ENCODE measurements at places on chromosomes 5 and 9.

DNA sequence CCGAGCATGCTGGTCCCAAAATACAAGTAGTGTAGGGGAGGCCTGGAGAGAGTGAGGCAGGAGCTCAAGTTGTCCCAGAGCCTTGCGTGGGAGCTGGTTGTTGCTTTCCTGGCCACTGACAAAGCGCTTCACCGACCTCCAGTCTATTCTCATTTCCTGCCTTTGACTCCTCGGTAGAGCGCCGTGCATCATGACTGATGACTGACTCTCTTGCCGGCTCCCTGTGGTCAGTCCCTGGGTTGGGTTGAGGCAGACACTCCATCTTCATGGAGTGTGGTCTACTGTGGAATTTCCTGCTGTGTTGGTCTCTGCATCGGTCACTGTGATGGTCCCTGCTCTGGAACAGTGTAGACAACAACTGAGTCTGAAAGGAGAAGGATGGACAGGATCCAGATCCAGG is 175.1 kb upstream of the S1PR3 start:
- H3K36me3 ChIP-seq: no peaks in the 10 kb centered on the region
- DNase-seq: no peak
- no peak overlapping the region for H3K27ac ChIP-seq
- no peak overlapping the region for H3K4me3 ChIP-seq
- H3K4me1 ChIP-seq: no peaks in the 10 kb centered on the region

- H3K27me3 ChIP-seq: no peaks in the 10 kb centered on the region
- no peak overlapping the region for H3K27ac ChIP-seq
- DNase-seq: no peak
- no peak overlapping the region for H3K4me3 ChIP-seq
- H3K36me3 ChIP-seq: no peaks in the 10 kb centered on the region
These were observed 269.2 kb upstream of the ELAVL2 start for GRCh38 chr9:24095246-24095645.

- no peak overlapping the region for H3K4me3 ChIP-seq
- no peak overlapping the region for H3K27ac ChIP-seq
- H3K4me1 ChIP-seq: no peaks in the 10 kb centered on the region
- no peaks in the 10 kb centered on the region for H3K27me3 ChIP-seq
These were observed 18.0 kb upstream of the MRNIP start for GRCh38 chr5:179876610-179876952.

DNA sequence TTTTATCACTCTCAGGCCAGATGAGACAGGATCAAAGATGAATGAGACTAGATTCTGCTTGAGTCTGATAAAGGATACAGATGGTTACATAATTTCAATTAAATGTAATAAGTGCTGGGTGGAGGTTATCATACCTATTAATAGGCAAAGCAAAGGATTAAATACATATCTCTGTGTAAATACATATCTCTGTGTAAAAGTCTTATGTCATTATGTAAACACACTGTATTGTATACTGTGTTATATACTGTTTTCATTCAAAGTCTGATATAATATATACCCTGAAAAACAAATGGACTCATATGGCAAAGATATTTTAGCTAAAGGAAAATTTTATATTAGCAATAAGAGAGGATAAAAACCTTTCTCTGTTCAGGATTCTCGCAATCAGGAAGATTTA is 605.8 kb upstream of the PTGER4 start:
- no peaks in the 10 kb centered on the region for H3K4me1 ChIP-seq
- H3K27ac ChIP-seq: no peak overlapping the region
- H3K36me3 ChIP-seq: no peaks in the 10 kb centered on the region

GRCh38 chr5:159713254-159713653 is 203.0 kb upstream of the ADRA1B start:
- H3K4me3 ChIP-seq: no peak overlapping the region
- H3K36me3 ChIP-seq: no peaks in the 10 kb centered on the region
- H3K4me1 ChIP-seq: no peaks in the 10 kb centered on the region
- DNase-seq: no peak
- peaks cover 34% of the 10 kb centered on the region for H3K27me3 ChIP-seq

DNA sequence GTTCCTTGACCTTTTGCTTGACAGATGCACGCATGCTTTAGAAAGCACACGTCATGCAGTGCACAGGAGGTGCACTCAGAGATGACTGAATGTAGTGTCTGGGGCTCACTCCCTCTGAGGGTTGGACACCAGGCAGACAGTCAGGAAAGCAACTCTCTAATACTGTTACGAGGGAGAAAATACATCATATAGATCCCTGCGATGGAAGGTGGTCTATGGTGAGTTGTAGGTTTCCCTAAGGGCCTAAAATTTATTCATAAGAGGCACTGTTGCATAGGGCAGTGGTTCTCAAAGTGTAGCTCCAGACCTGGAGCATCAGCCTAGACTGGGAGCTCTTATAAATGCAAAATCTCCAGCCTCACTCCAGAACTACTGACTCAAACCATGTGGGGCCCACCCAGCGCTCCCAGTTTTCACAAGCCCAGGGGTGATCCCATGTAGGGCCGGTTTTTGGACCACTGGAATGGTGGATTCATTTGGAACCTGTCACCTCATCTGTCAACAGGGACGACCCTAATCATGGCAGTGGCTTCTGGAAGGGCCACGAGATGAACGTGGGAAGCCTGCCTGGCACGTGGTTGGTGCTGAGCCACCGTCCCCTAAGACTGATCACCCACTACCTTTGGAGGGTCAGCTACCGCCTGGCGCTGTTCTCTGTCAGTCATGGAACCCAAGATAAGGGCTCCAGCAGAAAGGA is 16.8 kb upstream of the PHF19 start:
- H3K4me1 ChIP-seq: peaks cover 91% of the 10 kb centered on the region
- peak overlapping the region; percentile 94 for H3K27ac ChIP-seq
- peak overlapping the region; percentile 3 for H3K4me3 ChIP-seq
- peaks cover 26% of the 10 kb centered on the region for H3K36me3 ChIP-seq
- DNase-seq: no peak
- H3K27me3 ChIP-seq: no peaks in the 10 kb centered on the region

DNA sequence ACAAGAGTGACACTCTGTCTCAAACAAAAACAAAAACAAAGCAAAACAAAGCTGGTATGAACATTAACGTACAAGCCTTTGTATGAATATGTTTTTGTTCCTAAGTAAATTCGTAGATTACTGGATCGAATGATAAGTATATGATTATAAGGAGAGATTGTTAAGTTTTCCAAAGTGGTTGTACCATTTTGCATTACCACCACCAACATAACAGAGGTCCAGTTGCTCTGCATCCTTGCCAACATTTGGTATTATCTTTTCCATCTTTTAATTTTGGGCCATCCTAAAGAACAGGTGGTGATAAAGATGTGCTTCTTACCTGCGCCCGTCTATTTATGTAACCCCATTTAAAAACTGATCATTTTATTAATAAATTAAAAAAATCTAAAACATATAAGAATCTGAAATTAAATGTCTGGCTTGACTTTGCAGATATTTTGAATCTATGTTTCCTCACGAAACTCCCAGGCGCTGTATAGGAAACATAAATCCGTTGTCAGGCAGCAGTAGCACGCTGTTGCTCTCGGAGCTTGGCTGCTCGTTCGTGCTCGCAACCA is 593 bp upstream of the NAA35 start:
- no peaks in the 10 kb centered on the region for H3K36me3 ChIP-seq
- H3K4me1 ChIP-seq: peaks cover 21% of the 10 kb centered on the region
- H3K27ac ChIP-seq: peak overlapping the region; percentile 87
- no peak for DNase-seq
- peak overlapping the region; percentile 89 for H3K4me3 ChIP-seq
- no peaks in the 10 kb centered on the region for H3K27me3 ChIP-seq

DNA sequence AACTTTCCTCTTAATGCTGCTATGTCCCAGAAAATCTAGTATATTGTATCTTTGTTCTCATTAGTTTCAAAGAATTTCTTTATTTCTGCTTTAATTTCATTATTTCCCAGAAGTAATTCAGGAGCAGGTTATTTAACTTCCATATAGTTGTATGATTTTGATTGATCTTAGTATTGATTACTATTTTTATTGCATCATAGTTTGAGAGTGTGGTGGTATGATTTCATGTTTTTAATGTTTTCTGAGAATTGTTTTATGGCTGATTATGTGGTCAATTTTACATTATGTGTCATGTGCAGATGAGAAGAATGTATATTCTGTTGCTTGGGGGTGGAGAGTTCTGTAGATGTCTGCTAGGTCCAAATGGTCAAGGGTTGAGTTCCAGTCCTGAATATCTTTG is 425.6 kb upstream of the RORB start:
- H3K4me3 ChIP-seq: no peak overlapping the region
- H3K36me3 ChIP-seq: no peaks in the 10 kb centered on the region
- DNase-seq: no peak
- no peak overlapping the region for H3K27ac ChIP-seq
- H3K4me1 ChIP-seq: no peaks in the 10 kb centered on the region

DNA sequence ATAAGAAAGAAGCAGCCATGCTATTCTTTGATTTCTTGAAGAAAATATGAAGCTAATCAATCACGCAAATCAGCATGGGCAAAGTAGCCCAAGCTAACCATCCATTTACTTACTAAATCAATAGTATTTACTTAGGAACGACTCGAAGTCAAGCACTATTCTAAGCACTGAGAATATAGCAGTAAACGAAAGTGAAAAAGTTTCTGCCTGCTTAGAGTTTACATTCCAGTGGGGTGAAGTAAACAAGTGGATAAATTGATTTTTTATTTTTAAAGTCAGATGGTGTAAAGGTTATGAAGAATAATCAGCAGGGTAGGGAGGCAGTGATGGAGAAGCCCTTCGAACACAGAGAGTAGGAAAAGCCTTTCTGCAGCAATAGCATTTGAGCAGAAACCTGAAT is 5.5 kb downstream of the TSTD2 start:
- H3K4me1 ChIP-seq: peaks cover 18% of the 10 kb centered on the region
- DNase-seq: no peak

DNA sequence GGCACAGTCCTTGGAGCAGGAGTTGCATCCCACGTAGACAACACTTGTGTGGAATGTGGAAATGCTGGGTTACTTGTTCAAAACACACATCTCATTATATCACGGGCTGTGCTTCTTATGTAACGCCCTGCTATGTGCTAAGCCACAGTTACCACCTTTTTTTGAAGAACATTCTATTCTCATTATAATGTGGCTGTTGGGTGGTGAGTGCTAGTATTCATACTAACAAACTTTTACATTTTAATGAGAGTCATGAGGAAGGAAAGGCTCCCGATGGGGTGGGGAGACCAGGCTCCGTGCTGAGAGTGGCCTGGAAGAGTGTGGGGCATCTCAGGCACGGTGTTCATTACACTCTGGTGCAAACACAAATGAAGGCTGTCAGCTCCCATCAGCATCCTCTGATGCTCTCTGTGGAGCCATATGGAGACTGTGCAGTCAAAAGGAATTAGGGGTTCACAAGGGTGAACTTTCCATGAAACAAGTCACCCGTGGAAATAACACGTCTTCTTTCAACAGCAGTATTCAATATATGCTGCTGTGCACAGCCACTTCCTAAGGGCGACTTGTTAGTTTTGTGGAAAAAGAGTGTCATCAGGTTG is 153.1 kb upstream of the RAPGEF1 start:
- H3K36me3 ChIP-seq: peaks cover 2% of the 10 kb centered on the region
- peaks cover 2% of the 10 kb centered on the region for H3K4me1 ChIP-seq
- no peaks in the 10 kb centered on the region for H3K27me3 ChIP-seq
- no peak for DNase-seq

- H3K27ac ChIP-seq: no peak overlapping the region
- H3K36me3 ChIP-seq: no peaks in the 10 kb centered on the region
- DNase-seq: no peak
- H3K4me3 ChIP-seq: no peak overlapping the region
- no peaks in the 10 kb centered on the region for H3K4me1 ChIP-seq
These were observed 727.8 kb upstream of the FAM174A start for GRCh38 chr5:99807346-99807745.

- peaks cover 3% of the 10 kb centered on the region for H3K4me1 ChIP-seq
- H3K27ac ChIP-seq: no peak overlapping the region
- H3K27me3 ChIP-seq: no peaks in the 10 kb centered on the region
- H3K36me3 ChIP-seq: no peaks in the 10 kb centered on the region
- H3K4me3 ChIP-seq: no peak overlapping the region
- DNase-seq: no peak
These were observed 38.9 kb downstream of the PAM start for GRCh38 chr5:102794047-102794446.

DNA sequence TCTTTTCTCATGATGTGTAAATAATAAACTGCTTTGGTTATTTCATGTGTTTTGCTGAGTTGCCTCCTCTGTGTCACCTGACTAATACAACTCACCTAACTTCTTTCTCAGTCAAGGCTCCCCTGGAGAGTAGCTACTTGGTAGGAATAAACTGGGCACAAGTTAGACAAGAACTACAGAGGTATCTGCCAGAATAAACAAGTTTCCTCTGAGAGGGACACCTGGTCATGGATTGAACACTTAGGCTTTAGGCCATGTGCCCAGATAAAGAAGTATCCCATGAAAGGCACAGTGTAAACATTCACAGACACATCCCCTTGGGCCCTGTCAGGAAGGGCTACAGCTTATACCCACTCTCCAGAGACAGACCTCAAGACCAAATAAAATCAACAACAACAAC is 532.5 kb downstream of the KIF4B start:
- no peak overlapping the region for H3K27ac ChIP-seq
- H3K4me3 ChIP-seq: no peak overlapping the region
- no peak for DNase-seq
- no peaks in the 10 kb centered on the region for H3K36me3 ChIP-seq
